Right forelimb (tissue), 1 donor: ENCODE measurements at places on chromosomes 11 and 22.

DNA sequence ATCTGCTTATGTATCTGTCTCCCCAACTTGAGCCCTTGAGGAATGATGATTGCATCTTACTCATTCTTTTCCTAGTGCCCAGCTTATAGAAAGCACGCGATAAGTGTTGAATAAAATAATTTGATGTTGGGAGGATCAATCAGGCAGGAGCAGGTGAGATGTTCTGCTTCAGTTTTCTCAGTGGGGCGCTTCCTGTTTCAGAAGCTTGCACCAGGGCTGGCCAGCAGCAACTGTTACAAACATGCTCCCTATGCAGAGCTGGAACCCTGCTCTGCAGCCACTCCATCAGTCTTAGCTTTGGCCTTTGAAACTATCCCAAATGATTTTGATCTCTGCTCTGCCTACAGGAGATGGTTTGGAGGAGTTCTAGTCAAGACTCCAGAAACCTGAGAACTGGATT lies 3.9 kb downstream of the ENDOD1 start:
- no peak for DNase-seq

GRCh38 chr22:30435674-30436126 lies 10.1 kb downstream of the MTFP1 start:
- no peak for DNase-seq

- DNase-seq = no peak
Observed at GRCh38 chr11:108973402-108974162, 308.7 kb downstream of the DDX10 start.

- DNase-seq = peak; percentile 69
Observed at GRCh38 chr11:105673089-105673488, 63.2 kb downstream of the GRIA4 start.

DNA sequence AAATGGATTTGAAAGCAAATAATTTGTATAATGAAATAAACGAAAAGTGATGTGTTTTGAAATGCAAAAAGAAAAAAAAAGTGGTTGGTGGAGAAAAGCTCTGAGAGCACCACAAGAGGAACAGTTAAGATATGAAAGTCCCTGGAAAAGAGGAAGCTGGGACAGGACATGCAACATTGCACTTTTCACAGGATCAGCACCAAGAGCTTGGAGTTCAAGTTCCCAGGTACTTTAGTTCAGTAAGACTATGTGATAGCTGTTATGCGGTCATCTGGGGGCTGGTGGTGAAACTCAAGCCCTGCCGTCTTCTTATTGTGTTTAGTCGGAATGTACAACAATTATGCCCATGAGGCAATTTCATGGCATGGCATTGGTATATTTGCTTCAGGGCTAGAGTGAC lies 17.1 kb upstream of the MS4A4A start:
- DNase-seq = no peak

GRCh38 chr22:29158546-29158945 lies 47.1 kb upstream of the EMID1 start:
- DNase-seq = no peak

GRCh38 chr11:12126344-12127019 lies 16.1 kb downstream of the MICAL2 start:
- no peak for DNase-seq

DNA sequence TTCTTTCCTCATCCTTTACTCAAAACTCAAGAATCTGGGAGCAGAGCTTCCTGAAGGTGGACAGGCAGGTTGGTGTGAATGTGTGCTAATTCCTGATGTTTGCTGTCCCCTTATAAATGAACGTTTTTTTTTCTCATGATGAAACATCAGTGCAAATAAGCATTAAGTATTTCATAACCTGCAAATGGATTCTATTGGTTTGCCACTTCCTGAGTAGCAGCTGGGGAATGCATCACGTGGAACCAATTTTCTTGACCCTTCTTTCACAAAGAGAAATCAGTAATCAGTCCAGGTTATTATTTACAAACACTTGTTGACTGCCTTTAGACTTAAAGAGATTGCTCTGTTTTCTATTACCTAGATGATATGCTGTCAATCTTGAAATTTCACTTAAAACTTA lies 40.1 kb upstream of the SCN3B start:
- no peak for DNase-seq
